Kidney (tissue), 22 donors: ENCODE measurements at places on chromosomes 5 and 9.

DNA sequence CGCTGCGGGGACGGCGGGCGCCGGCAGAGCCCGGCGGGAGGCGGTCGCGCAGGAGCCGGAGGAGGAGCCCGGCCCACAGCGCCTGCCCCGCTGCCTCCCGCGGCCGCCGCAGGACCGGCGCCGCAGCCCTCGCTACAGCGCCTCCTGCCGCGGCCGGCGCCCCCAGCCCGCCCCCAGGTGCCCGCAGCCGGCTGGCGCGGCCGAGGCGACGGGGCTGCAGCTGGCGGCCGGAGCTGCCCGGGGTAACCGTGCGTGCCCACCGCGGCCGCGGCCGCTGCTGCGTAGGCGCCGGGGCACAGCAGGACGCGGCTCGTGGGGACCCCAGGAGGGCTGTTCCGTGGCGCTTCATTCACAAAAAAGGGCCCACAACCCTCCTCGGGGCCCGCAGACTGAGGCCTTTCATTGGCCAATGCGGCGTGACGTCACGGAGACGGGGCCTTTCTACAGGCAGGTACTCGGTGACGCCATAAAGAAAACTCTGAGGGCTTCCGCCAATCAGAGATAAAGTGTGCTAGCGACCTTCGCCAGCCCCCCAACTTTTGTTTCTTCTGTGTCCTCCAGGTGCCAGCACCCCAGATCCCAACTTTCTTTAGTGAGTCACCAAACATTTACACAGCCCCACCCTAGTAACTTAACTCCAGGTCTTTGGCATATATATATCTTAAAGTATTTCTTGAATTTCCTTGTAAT, at the start of gene CDC14B:
Gene CDC14B (minus strand): TSS at position 353 of the 690 bp plus-strand sequence. CDS start 465 bp downstream, outside the sequence.
- peak; percentile 97 for DNase-seq

- DNase-seq: no peak
These were observed 282.7 kb upstream of the VLDLR start for GRCh38 chr9:2338777-2339365.

DNA sequence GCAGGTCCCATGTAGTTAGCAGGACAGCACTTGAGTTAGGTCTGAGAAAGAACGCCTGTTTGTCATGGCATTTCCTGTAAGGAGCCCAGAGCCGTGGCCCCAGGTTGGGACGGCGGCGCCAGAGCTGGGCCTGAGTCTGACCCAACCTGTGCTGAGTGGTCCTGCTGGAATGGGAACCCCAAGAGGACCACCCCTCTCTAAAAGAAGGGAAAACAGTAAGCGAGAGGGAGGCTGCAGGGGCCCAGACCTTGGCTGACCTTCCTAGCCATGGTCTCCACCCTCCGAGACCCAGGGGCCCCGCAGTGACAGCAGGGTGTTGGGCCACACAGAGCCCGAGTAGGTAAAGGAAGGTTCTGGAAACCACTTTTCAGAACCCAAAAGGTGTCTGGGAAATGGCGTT, 1.8 kb upstream of the LRRC14B start:
- no peak for DNase-seq

GRCh38 chr5:8185852-8186251, 316.9 kb downstream of the MTRR start:
- DNase-seq: no peak

- no peak for DNase-seq
These were observed 220.8 kb downstream of the DIRAS2 start for GRCh38 chr9:90421786-90422185.

DNA sequence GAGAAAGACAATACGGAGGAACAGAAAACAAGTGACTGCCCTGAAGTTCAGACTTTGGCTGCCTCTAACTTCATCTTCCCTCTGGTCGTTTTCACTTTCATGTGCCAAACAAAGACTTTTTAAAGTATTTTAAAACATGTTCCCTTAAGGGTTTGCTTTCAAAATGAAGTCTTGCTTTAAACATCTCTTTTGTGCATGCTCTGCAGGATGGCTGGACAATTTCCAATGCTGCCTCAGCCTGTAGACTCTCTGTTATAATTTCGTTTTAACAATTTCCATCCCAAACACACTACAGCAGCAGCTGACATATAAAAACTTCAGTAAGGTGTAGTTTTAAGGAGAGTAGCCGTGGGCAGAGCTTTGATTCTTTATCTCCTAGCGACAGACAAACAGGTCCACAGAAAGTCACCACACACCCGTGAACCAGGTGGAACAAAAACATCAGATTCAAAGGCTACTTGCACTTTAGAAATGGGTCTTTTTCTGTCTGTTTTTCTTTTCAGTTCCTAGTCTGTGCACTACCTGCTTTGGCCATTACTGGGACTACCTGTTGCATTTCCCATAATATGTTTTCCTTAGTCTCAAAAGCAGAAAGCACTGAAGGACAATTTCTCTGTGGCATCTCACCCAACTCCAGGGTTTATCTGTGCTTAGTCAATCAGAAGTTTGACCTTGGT, 308.9 kb downstream of the DTWD2 start:
- DNase-seq: no peak

DNA sequence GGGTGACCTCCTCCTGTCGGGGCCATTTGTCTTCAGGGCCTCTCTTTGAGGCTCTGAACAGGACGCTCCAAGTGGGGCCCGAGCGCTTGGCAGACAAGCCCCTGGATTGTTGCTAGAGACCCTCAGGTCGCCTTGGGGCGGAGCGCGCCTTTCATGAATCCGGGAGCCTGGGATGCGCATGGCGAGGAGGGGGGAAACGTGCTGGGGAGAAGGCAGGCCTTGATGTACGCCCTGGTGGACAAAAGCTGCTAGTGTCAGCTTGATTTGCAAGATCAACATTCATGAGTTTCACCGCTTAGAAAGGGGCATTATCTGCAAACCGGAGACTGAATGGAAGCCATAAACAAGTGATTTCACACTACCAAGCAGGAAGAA, 226.3 kb downstream of the SMARCA2 start:
- DNase-seq: peak; percentile 93
